ENCODE measurements at places on chromosomes 3 and 15. TPM values are rescaled to one million over a fixed set of nuclear protein-coding genes. Genes with fewer than 3 reads are reported as not detected.

CSNK1G1 gene
- total RNA-seq, result 15.0 TPM

CX3CR1 gene
- not detected for total RNA-seq

CLRN1 gene
- total RNA-seq, result not detected

IL5RA gene
- total RNA-seq, result not detected

HIGD2B gene
- not detected for total RNA-seq

NOX5 gene
- total RNA-seq, result 1.1 TPM

HRG gene
- total RNA-seq, result not detected

CAMKV gene
- total RNA-seq, result 0.23 TPM

PSMD6 gene
- total RNA-seq, result 183 TPM

SLCO3A1 gene
- total RNA-seq, result 4.6 TPM

CFAP20DC gene
- total RNA-seq, result 2.4 TPM

DNA sequence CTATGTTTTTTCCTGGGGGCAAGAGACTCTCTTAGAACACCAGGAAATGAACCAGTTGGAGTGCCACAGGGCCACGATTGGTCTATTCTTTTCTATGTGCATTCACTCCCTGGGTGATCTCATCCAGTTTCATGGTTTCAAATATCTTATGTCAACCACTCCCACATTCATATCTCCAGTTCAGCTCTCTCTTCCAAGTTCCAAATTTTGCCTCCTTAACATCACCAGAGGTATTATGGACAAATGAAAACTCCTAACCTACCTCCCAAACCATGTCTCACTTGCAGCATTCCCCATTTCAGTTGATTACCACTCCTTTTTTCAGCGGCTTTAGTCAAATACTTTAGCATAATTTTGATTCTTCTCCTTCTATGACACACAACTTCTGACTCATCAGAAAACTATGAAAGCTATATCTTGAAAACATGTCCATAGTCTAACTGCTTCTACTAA lies 203.1 kb upstream of the SEMA6D start:
- peak; percentile 68 for DNase-seq

- DNase-seq, result no peak
Observed at GRCh38 chr3:142429582-142429981, 18.3 kb downstream of the XRN1 start.

DNA sequence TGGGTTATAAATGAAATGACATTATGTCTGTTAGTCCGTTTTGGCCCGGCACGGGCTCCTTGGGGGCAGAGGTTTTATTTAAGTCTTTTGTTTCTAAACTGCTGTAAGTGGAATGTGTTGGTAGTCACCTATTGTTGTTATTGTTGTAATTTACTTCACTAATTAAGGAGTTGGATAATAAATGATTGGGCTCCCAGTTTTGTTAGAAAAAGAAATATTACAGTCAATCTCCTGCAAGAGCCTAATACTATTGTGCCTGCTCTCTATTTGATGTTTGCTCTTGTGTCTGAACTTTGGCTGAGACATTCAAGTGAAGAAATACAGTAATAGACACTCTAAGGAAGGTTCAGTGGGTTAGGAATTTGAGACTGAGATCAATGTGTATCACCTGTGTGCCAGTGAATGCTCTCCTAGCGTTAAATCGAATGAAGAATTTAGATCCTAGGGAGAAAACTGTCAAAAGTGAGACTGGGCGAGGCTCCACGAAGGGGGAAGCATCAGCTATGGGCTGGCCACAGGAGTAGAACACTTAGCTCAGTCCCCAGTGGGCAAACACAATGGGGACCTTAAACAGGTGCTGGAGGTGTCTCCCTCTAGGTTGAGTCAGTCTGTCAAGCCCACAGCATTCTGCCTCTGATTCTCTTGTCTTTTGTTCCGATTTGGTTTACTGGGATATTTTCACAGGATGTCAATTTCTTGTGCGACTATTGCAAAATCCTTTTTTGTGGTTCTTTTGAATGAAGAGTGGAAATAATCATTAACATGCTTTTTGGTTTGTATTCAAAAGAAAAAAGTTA lies 1.2 kb downstream of the ROBO2 start:
- no peak for DNase-seq

DNA sequence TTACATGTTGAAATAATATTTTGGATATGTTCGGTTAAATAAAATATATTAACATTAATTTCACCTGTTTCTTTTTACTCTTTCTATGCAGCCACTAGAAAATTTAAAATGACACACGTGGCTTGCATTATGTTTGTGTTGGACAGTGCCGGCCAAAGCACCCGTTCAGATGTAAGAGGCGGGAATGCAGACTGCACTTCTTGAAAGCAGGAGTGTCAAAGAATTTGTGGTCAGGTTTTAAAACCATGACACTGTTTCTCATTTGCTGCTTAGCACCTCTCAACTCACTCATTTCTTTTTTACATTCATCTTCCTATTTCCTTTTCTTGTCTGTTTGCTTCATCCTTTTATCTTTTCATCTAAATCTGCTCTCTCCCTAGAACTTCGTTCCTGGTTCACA lies 35.3 kb upstream of the MINAR1 start:
- no peak for DNase-seq

- no peak for DNase-seq
Observed at GRCh38 chr15:57098896-57099295, 180.5 kb downstream of the TCF12 start.

DNA sequence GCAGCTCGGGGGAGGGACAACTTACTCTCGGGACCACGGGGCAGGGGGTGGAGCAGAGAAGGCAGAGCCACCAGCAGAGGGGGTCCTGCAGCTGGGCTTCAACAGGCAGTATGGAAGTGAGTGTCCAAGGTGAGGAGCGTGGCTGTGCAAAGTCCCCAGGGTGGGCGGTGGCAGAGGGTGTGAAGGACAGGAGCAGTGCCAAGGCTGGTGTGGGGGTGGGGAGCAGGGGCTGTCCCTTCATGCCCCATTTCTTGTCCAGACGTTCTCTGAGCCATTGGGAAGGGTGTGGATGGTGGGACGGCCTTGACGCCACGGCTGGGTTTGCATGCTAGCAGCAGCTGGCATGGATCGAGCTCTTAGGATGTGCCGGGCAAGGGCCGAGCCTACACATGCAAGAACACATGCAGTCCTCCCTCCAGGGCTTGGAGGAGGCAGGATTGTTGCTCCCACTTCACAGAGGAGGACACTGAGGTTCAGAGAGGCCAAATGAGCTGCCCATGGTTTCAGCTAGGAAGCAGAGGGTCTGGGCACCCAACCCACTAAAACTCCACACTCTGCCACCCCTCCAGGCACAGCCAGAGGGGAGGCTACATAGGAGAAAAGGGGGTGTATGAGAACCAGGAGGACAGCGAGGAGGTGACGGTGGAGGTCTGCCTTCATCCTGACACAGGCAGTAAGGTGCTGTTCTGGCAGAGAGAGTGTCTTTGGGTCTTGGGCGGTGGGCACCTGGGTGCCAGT lies 93.6 kb downstream of the TBC1D2B start:
- no peak for DNase-seq

GRCh38 chr3:63076357-63076756 lies 201.1 kb upstream of the CADPS start:
- no peak for DNase-seq

GRCh38 chr3:21041621-21042020 lies 709.4 kb downstream of the ZNF385D start:
- DNase-seq, result no peak

- no peak for DNase-seq
Observed at GRCh38 chr15:54836052-54836795, 360.5 kb downstream of the RSL24D1 start.

- DNase-seq, result no peak
Observed at GRCh38 chr3:14899993-14900618, 47.3 kb upstream of the NR2C2 start.

DNA sequence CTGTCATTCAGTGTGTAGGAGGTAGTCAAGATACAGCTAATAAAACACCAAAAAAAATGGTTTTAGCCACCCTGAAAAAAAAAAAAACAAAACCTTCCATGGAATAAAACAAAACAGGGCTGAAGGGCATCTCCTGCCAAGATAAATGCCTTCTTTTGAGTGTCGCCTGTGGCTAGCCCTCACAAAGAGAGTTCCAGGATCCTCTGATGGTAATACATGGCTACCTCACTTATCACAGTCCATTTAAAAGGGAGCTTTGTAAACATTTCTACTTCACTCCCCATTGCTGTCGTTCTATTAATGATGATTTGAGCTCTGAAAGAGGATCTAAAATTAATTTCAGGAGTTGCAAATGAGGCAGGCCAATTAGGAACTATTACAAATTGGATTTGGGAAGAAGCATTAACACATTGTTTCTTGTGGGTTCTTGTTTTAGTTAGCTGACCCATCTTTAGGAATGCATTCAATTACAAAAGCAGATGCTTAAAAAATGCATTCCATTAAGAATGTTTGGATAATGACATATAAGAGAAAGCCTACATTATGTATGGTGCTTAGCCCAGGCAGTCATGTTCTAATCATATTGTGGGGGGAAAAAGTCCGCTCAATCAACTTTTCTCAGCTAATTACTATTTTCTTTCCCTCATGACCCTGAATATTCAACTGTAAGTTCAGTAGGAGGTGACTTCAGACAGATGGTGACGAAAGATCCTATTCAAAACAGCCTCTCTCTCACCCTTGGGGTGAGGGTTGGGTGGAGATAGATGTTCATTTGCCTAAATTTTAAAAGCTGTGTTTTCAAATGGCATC lies 255.1 kb upstream of the WNT5A start:
- no peak for DNase-seq

DNA sequence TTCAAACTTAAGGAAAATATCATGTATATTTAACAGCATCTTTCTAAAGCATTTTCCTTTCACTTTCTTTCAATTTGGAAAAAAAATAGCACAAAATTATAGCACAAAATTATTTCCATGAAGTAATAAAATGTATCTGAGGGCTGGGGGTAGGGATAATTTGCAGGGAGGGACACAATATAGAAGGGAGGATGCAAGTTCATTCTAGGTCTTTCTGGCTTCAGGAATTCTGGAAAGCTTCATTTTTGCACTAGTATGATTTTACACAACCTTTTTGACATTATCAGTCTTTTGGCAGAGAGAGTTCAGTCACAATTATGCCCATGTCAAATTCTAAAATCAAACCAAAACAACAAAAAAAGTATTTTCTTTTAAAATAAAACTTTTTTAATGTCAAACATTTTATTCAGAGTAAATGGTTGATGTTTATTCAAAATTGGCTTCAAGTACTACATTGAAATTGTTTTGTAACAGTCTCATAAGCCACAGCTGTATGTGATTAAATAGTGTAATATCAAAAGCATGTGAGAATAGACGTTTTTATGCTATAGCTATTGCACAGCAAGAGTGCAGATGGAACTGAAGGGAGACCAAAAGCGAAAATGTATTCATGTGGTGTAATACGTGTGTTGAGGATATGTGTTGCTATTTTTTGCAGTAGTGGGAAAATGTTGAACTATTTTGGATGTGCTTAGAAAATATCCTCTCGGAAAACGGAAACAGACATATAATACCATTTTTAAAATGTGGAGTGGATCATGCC lies 5.8 kb downstream of the RBMS3 start:
- no peak for DNase-seq

DNA sequence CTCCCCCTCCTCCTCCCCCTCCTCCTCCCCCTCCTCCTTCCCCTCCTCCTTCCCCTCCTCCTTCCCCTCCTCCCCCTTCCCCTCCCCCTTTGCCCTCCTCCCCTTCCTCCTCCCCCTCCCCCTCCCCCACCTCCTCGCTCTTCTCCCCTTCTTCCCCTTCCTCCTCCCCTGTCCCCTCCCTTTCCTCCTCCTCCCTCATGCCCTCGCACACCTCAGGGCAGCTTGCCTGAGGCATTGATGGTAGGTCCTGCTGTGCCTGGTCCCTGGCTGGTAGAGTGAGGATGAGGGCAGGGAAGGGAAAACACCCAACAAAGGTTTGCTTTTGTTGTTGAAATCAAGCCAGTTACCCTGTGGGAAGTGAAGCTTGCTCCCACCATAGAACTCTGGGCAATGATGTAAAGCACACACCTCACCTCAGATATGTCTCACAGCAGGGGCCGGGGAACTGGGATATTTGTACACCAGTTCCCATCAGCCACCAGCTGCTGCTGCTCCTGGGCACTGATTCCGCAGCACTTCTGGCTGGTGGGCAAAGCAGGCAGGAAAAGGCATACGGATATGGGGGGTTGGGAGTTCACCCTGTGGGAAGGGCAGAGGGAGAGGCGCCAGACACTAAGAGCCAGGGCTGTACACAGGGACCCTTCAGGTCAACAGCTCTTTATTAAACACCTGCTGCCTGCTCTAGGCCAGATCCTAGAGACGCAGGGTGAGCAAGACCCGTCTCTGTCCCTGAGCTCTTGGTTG lies 13.8 kb downstream of the ISG20 start:
- DNase-seq, result no peak

DNA sequence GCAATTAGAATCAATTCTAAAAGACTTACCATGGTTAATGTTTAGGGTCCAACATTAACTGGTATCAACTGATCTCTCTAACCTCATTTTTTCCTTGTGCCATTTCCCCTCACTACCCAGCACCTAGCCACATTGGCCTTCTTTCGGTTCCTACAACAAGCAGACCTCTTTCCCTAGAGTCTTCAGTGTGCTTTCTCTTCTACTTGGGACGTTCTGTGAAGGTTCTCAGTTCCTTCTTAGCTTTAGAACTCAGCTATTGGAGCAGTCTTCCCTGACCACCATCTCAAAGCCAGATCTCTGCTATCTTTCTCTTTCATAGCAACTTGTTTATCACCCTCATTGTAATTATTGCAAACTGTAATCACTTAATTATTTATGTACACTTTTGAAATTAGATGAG lies 31.5 kb upstream of the MINDY4B start:
- DNase-seq, result no peak

GRCh38 chr3:109818081-109818480 lies 480.7 kb upstream of the DPPA4 start:
- no peak for DNase-seq

- no peak for DNase-seq
Observed at GRCh38 chr3:37725842-37726241, 135.8 kb upstream of the CTDSPL start.

GRCh38 chr3:47377186-47377585 lies 3.6 kb upstream of the PTPN23 start:
- DNase-seq, result no peak

GRCh38 chr3:50830451-50830850 lies 155.7 kb downstream of the DOCK3 start:
- no peak for DNase-seq

DNA sequence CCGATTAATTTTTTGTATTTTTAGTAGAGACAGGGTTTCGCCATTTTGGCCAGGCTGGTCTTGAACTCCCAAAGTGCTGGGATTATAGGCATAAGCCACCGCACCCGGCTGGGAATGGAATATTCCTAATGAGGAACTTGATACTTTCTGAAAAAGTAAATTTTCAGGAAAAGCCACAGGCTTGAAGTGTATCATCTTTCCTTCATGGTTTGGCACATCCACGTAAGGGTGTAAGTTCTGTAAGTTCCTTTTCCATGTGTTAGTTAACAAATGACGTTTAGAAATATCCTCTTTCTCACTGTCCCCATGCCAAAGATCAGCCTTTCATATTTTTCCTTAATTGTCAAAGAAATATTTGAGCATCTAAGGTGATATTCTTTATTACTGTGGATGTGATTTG lies 24.9 kb downstream of the TMEM45A start:
- DNase-seq, result no peak

Measured in HT1080 (cell line).